ENCODE measurements at places on chromosomes 1 and 21.

DNA sequence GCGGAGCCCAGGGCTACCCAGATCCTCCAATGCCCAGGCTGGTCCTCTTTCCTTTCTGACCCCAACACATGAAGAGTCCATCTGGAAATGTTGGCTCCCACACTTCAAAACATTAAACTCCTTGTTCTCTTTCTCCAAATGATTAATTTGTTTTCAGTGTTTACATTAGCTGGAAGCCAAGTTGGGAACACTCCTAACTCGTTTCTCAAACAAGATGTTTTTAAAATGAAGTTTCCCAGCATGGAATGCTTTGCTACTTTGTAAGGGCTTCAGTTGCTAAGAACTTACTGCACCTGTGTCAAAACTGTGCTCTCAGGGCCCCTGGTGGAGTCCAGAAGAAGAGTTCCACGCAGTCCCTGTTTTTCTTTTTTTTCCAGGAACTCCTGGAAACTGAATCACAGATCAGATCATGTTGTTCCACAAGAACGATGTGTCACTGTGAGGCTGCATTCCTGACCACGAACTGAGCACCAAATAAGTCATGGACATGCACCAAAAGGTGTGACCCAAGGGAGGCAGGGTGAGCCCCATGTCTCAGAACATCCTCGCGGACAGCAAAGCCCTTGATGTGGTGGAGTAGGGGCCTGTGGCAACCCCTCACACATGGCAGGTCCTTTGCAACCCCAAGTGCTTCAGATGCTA, 257.3 kb downstream of the KCNJ6 start:
- no peak for DNase-seq

- DNase-seq = no peak
These were observed 8.3 kb upstream of the ZC3H11B start for GRCh38 chr1:219621047-219621786.

DNA sequence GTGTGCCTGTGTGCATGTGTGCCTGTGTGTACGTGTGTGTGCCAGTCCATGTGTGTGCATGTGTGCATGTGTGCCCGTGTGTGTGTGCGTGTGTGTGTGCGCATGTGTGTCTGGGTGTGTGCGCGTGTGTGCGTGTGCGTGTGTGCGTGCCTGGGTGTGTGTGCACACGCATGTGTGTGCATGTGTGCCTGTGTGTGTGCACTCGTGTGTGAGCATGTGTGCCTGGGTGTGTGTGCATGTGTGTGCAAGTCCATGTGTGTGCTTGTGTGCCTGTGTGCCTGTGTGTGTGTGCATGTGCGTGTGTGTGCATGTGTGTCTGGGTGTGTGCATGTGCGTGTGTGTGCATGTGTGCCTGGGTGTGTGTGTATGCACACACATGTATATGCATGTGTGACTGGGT, 28.7 kb upstream of the COL6A2 start:
- DNase-seq = no peak

DNA sequence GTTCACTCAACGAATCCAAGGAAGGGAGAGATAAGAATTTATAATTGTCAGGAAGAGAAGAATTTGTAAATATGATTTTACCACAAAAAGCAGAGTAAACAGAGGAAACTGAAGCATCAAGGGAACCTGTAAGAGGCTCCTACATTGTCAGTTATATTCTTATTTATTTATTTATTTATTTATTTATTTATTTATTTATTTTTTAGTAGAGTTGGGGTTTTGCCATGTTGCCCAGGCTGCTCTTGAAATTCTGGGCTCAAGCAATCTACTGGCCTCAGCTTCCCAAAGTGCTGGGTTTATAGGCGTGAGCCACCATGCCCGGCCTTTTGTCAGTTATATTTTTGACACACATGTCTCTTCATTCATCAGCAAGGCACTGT, 47.1 kb downstream of the FCRL3 start:
- DNase-seq = no peak
